ENCODE measurements at places on chromosomes 5 and 9.

DNA sequence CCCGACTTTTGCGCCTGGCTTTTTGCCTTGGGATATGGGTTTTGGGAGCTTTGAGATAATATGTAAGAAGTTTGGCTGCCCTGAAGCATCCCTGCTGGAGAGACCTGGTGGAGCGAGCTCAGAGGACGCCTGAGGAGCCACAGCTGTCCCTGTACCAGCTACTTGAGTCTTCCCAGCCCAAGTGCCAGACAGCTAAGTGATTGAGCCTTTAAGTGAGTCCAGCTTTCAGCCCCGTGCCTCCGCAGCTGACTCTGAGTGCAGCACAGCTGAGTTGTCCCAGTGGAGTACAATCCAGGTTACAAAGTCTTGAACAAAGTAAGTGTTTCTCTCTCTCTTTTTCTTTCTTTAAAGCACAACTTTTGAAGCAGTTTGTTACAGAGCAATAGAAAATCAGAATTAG is 203.8 kb upstream of the DAP start:
- DNase-seq, result no peak

GRCh38 chr5:158017469-158017868 is 158.5 kb upstream of the CLINT1 start:
- DNase-seq, result no peak

- no peak for DNase-seq
Measured at GRCh38 chr5:148939676-148940075, 113.3 kb downstream of the ADRB2 start.

GRCh38 chr5:156423597-156423996 is 96.6 kb downstream of the SGCD start:
- no peak for DNase-seq

DNA sequence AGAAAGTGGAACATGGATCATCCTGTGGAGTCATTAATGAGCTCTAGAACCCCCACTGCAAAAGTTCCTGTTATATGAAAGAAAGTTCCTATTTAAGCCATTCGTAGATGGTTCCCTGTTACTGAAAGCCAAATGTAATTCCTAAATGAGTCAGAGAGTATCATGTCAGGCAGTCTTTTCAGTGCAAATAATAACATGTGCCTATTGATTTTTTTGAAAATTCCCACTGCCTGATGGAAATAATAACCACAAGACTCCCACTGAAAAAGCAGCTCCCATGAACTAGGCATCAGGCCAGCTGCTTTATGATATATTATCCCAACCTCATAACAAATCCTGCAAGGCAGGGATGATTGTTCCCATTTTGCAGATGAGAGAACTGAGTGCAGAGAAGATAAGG is 217.2 kb downstream of the DAB2IP start:
- no peak for DNase-seq

- DNase-seq, result no peak
Measured at GRCh38 chr5:2156358-2157059, 273.8 kb upstream of the IRX4 start.

GRCh38 chr5:72451741-72452505 is 55.3 kb downstream of the ZNF366 start:
- no peak for DNase-seq

DNA sequence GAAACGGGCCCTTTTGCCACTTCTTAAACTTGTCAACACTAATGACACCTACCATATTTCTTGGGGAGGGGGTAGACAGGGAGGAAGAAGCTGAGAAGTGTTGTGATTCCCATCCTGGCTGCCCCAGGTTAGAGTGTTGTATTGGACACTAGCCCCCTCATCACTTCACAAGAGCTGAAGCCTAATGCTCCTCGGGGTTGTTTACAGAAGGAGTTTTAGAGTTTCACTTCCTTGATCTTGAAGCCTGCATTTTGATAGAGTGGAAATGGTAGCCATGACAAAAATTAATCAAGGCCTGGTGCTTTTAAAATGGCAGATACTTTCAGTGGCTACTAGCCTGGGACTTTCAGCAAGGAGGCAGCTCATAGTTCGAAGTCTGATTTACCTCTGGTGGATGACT is 11.0 kb upstream of the FAM120AOS start:
- no peak for DNase-seq

DNA sequence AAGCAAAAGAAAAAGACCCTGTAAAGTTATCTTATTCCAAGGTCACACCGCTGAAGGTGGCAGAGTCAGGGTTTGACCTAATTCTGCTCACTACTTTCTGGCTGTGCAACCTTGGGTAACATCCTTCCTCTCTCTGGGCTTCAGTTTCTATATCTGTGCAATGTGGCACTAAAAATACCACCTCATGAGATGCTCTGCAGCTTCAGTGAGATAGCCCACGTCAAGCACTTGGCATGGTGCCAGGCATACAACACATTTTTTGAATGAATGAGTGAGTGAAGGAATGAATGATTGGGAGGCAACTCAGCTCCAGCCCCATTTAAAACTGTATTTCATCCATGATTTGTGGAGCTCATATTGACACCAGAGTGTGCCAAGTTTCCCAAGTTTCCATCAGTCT is 62.3 kb downstream of the FOXI1 start:
- DNase-seq, result no peak

- DNase-seq, result no peak
Measured at GRCh38 chr9:99808454-99808853, 13.2 kb upstream of the NR4A3 start.

- no peak for DNase-seq
Measured at GRCh38 chr5:118988866-118989180, 476 bp upstream of the DTWD2 start.

DNA sequence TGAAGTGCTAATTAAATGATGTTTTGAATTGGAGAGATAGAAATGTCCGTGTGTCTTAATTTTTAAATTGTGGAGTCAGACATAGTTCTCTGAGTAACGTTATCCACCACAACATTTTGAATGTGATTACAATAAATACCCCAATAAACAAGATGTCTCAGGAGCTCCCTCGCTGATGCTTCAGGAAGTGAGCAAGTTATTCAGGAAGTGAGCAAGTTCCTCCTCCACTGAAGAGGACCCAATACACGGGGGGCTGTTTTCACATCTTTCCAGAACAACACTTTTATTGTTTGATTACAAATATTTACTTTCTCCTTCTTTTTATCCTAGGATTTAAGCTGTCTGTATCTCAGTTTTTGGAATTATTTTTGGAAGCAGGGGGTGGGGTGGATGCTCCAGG is 363.8 kb downstream of the LRRC70 start:
- no peak for DNase-seq

DNA sequence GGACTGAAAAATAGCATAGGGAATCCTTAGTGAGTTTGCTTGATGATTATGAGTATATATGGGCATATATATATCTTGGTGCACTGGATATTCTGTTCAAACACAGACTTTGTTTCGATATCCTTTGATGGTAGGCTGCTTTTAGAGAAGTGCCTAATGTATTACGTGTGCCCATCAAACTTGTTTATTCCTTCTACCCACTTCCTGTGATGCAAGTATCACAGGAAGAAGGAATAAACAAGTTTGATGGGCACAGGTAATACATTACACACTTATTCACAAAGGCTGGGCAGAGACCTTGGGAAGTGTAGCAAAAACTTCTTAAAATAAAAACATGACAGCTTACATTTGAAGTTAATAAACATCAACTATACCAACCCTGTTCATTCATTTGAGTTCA is 364.2 kb downstream of the CHSY3 start:
- DNase-seq, result no peak

- DNase-seq, result no peak
Measured at GRCh38 chr5:143501310-143502044, 98.0 kb upstream of the NR3C1 start.

- no peak for DNase-seq
Measured at GRCh38 chr5:18088020-18088579, 453.8 kb downstream of the TAF11L14 start.

DNA sequence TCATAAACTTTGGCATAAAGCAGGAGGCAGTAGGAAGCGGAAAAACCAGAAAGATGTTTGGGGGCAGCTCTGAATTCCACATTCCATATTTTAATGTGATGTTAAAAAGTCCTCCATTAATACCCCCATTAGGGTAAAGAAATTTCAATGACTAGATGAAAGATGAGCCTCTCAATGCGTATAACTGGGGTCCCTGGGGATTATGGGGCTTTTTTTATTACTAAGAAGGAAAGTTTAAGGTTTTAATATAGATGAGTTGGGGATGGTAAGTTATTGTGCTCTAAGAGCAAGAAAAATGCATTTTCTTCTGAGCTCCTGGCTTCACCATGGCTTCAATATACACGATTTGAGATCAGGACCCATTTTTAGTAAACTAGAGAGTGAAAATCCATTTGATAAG is 321.9 kb downstream of the CDK5RAP2 start:
- DNase-seq, result no peak

- DNase-seq, result no peak
Measured at GRCh38 chr5:13189532-13189931, 755.0 kb downstream of the DNAH5 start.

- DNase-seq, result no peak
Measured at GRCh38 chr5:586751-587285, 25.3 kb upstream of the CEP72 start.

DNA sequence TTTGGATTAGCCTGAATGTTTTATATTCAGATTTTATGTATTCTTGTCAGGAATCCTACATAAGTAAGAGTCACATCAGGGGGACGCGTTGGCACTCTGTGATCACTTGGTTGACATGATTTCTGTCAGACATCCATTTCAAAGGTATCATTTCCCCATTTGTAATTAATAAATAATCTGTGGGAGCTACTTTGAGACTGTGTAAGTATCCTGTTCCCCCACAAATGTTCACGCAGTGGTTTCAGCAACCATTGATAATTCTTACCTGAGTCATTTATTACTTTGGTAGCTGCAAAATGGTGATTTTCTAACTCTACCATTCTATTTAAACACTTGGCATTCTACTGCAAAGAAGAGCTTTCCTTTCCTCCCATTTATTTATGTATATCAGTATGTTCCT is 56.9 kb upstream of the TBC1D2 start:
- DNase-seq, result no peak

DNA sequence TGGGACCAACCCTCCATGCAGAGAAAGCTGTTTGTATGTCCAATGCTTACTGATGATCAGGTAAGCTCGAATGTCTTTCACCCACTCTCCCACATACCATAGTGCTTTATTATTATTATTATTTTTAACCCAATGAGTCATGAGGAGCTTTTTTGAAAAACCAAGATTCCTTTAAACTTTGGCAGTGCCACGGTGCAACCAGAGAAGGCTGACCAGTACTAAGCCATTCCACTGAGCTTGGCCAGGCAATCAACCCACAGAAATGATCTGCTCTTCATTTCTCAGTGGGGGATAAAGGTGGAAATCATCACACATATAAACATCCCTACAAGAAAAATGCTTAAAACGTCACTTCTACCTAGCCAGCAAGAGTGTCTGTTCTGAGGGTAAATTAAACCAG is 35.5 kb downstream of the JAKMIP2 start:
- DNase-seq, result no peak

- no peak for DNase-seq
Measured at GRCh38 chr9:126773004-126773607, 31.7 kb upstream of the ZBTB43 start.

All from stimulated activated naive CD8-positive, alpha-beta T cell treated with anti-CD3 and anti-CD28 coated beads, Interleukin-15, Interleukin-2, amounts not matched to agents 100 U/mL and 50 U/mL, for 24 hours (primary cell).